ENCODE measurements at places on chromosomes 7 and 10.

DNA sequence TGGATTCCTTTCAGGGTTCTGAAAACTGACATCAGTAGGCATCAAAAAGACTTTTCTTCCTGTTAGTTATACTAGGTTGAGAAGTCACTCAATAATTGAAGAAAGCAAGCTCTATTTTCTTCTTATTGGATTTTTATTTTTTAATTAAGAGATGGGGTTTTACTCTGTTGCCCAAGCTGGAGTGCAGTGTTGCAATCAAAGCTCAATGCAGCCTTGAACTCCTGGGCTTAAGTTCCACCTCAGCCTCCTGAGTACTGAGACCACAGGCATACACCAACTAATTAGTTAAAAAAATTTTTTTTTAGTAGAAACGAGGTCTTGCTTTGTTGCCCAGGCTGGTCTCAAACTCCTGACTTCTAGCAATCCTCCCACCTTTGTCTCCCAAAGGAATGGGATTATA, 28.0 kb downstream of the PIP4K2A start:
- no peak for DNase-seq

- DNase-seq = no peak
Measured at GRCh38 chr7:142094861-142095260, 16.7 kb upstream of the MGAM2 start.

GRCh38 chr10:118531105-118531852, 64.2 kb downstream of the PRLHR start:
- peak; percentile 82 for DNase-seq

- no peak for DNase-seq
Measured at GRCh38 chr10:103770139-103770538, 85.2 kb downstream of the SH3PXD2A start.

GRCh38 chr10:121025731-121026130, 174.6 kb downstream of the WDR11 start:
- no peak for DNase-seq

GRCh38 chr10:35986756-35987502, 344.8 kb upstream of the FZD8 start:
- no peak for DNase-seq

DNA sequence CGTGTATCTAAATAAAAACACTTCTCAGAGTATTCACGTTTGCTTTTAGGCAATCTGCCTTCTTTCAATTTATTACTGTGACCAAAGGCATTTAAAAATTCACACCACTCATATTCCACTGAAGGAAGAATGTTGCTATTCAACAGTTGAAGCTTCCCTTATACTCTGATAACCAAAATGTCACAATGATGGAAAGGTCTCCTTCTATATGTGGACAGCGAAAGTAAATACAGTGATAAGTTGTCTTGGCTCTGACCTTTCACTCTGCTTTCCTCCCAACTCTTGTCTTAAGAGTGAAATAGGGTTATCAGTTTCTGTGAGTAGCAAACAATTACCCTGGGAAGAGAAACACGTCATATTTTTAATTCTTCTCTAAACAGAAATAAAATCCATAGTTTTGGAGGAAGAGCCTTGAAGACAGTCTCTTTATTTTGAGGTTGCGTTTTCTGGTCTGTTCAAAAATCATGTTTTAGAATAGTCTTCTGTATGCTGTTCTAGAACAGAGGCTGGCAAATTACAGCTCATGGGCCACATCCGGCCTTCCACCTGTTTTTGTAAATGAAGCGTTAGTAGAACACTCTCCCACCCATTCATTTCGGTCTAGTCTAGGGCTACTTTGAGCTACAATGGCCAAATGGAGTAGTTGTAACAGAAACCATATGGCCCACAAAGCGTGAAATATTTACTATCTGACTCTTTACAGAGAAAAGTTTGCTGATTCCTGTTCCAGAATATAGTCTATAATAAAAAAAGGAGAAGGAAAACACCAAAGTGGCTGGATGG, 41.3 kb downstream of the ETV1 start:
- DNase-seq = no peak

- no peak for DNase-seq
Measured at GRCh38 chr7:140479739-140480084, 407 bp upstream of the MKRN1 start.

- no peak for DNase-seq
Measured at GRCh38 chr7:29763266-29763665, 43.0 kb upstream of the WIPF3 start.

DNA sequence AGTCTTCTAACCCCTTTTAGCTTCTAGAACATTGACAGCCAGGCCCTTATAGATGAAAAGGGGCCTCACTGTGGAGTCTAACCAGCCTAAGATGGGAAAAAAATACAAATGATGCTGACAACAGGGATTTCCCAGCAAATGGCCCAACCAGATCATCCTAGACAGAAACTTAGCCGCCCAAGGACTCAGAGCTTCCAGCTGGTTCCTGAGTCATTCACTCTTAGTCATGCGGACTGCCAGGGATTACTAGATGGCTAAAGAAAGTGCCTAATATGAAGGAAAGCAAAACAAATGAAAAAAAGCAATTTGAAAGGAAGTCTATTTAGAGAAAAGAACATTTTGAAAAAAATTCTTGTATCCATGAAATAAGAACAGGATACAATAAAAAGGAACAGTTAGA, 23.7 kb downstream of the TSPAN14 start:
- DNase-seq = peak; percentile 63

GRCh38 chr7:38886265-38886664, 22.7 kb downstream of the VPS41 start:
- no peak for DNase-seq

GRCh38 chr7:132603220-132603833, 27.1 kb upstream of the PLXNA4 start:
- DNase-seq = no peak

DNA sequence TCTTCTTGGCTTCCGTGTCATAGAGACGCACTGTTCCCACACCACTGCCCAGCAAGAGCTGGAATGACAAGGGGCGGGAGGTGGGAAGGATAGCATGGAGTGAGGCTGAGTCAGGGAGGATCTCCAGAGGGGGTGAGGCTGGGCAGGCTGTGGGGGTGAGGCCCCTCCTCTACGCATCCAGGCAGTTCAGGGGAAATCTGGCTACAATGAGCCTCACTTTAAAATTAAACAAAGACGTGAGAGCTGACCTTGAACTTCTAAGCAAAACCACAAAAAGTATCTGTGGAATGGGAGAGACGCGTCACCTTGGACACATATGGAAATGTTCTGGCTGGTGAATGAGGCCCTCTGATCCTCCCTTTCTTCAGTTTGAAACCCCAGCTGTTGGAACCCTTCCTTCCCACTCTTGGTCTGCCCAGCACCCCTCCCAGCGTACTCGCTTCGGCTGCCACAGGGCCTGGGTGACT, 17.7 kb downstream of the WDR91 start:
- DNase-seq = no peak

GRCh38 chr10:86611386-86611785, 43.0 kb upstream of the OPN4 start:
- no peak for DNase-seq

GRCh38 chr7:147859033-147859432, 731.5 kb upstream of the C7orf33 start:
- no peak for DNase-seq

DNA sequence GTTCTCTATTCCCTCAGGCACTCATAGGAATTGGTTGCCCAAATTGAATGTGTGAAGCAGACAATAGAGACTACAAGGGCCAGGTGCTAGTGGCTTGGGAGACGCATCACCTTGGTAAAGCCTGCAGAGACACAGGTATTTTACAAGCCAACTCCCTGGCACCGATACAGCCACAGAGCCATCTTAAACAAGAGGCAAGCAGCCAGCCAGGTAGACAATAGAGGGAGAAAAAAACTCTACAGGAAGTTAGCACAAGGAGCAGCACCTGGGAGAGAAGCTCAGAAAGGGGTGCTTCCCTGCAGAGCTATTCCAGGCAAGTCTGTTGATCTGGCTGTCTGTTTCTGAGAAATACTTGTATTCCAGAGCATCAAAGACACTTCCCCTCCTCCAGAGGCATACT, 43.0 kb upstream of the CDK1 start:
- DNase-seq = no peak

DNA sequence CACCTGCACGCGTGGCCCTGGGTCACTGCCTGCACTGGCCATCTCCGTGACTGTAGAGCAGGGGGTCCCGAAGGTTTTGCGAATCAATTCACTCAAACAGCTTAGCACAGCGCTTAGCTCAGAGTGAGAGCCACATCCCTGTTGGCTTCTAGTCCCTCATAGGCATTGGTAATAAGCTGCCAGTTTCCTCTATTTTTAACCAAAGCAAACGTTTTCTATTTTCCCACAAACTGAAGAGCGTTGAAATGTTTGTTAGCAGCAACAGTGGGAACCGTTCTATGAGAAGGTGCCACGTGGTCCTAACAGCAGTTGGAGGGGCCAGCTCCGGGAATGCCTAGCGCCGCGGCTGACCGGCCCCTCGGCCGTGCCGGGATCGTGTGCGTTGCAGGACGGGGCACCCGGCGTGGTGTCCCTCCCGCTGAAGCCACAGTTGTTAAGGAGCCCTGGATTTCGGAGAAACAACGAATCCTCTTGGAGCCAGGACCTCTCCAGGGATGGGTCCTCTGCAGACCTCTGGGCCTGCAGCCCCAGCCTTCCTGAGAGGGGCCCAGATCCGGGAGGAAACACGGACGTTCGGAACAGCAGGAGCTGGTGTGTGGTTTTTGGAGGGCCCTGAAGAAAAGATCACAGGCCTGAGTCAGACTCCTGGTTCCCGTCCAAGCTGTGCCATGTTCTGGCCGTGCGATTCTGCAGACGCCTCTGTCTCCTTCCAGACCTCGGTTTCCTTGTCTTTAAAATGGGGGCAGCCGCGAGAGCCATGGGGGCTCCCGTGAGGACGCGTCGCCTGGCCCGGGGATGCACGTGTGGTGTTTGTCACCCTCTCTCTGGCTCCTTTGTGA, 40.3 kb downstream of the FAM20C start:
- no peak for DNase-seq

DNA sequence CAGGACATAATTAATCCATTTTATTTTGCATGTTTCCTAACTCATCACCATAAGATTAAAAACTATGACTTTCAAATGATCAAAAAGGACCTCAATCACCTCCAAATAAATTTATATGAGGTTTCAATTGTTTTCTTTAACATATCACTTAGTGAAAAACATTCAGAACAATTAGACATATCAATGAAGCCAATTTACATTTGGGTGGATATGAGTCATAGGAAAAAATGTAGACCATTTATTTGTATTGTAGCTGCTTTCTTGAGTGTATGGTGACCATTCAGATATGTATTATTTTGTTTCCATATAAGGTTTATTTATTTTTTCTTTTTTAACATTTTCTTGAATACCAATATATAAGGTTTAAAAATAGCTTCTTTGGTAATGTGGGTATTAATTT, 13.3 kb upstream of the EXOC6 start:
- DNase-seq = no peak

DNA sequence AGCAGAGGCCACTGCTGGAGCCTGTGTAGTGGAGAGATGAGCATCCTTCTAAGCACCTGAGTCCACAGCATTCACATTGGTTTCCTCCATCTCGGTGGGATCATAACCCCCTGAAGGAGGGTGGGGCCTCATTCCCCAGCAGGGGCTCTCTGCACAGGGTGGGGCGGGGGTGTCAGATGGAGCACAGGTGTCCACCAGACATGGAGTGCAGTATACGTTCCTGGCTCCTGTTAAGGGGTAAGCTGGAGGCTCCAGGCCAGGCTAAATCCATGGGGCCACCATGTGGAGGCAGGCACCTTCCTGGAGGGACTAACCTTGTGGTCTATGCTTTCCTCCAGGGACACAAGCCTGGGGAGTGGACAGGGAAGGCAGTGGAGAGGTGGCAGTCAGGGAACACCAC, 252.6 kb downstream of the GRID1 start:
- DNase-seq = no peak

DNA sequence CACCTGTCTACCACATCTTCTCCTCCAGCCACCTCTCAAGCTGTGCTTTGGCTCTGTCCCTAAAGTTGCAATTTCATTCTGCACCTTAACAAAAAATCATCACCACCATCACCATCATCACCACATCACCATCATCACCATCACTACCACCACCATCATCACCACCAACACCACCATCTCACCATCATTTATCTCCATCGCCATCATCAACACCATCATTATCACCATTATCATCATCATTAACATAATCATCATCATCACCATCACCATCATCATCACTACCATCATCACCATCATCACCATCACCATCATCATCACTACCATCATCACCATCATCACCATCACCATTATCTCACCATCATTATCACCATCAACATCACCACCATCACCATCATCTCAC, 245.4 kb downstream of the GRID1 start:
- no peak for DNase-seq

GRCh38 chr7:28481091-28481926, 69.0 kb downstream of the CREB5 start:
- DNase-seq = no peak
